NCI-H2107 (cell line): ENCODE measurements at places on chromosomes 3 and 15.

DNA sequence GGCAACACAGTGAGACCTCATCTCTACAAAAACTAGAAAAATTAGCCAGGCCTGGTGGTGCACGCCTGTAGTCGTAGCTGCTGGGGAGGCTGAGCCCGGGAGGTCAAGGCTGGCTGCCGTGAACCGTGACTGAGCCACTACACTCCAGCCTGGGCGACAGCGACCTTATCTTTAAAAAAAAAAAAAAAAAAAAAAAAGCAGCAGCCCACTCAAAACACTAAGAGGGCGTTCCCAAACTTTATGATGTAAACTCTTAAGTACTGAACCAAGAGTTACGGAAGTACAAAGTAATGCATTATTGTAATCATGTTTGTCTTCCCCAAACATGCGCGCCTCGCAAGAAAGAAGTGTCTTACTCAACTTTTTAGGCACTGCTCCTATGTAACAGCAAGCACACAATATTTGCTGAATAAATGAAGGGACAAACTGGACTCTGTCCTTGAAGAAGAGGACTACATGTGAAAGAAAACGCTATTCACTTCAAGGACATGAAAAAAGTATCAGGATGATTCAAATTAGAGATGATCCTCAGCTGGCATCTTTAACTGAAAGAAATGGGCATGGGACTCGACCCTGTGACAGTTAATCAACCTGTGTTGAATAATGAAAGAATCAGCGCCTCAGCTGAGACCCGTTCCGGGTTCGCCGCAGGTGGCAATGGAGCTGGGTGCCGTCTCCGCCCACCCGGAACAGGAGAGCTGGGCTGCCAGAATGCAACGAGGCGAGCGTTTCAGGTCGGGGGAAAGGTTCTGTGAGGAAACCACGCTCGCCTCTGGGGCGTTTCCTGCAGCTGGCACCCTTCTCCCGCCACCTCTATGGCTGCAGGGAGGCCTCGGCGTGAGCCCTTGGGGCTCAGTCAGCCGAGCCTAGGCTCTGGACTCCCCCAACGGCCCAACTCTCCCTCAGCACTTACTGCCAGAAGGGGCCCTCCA is 718 bp downstream of the SPG11 start:
- peak; percentile 30 for DNase-seq

- DNase-seq, result no peak
These were observed 1.9 kb downstream of the VGLL4 start for GRCh38 chr3:11641683-11642430.

DNA sequence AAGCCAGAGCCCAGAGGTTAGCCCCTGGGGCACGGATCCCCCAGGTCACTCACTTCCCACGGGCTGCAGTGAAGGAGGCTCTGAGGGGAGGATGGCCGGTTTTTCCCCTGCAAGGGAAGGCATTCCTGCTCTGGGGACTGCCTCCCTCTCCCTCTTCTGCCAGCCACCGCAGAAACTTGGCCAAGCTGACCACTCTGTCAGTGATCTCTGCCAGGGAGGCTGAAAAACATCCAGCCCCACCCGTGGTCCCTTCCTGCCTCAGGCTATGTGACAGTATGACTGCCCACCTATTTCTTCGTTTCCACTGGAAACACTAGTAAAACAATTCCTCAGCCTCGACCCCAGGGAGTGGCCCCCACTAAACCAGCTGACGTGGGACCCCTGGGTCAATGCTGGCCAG is 14.6 kb upstream of the FANCD2 start:
- no peak for DNase-seq

GRCh38 chr15:65309882-65310418 is 5.5 kb downstream of the RNU5B-1 start:
- no peak for DNase-seq

- no peak for DNase-seq
These were observed 31.2 kb upstream of the SRGAP3 start for GRCh38 chr3:9280451-9281219.

GRCh38 chr3:182644790-182645433 is 148.4 kb upstream of the ATP11B start:
- no peak for DNase-seq

DNA sequence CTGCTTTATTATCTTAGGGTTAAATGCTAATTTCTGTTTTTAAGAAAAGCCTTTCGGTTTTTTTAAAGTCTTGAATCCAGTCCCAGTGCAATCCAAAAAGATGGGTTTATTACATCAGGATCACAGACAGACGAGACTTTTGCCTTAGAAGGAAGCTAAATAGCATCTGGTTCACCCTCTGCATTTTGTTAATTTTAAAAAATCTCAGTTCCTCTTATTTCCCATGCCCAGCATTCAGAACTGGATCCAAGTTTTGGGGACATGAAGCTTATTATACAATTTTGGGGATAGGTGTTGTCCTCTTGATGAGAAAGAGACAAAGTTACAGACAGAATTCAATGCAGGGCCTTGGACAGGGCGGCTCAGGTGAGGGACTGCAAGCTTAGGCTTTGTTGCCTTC is 181.5 kb upstream of the LYSMD4 start:
- no peak for DNase-seq

- DNase-seq, result no peak
These were observed 22.2 kb upstream of the DYNC1LI1 start for GRCh38 chr3:32592696-32593353.

DNA sequence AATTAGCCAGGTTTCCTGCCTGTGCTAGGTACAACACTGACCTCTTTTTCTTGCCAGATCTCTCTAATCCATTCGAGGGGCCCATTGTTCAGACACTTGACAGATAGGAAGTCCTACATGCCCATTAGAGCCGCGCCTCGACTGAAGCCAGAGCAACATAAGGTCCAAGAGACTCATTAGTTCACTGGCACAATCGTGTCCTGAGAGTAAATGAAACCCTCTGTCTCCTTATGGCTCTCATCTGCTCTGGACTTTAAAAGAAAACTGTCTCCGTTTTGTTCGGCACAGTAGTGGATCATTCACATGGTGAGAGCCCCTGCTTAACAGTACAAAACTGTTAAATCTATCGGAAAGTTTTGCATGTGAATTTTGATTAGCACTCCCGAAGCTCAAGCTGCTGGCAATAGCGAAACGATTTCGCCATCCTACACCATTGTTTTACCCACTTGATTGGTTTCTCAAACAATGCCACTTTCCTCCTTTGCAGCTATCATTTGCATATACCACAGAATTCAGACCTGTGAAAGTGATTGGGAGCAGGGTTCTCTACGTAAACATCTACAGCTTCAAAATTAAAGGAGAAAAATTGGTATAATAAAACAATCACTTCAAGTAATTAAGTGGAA is 19.0 kb upstream of the C15orf61 start:
- DNase-seq, result no peak

DNA sequence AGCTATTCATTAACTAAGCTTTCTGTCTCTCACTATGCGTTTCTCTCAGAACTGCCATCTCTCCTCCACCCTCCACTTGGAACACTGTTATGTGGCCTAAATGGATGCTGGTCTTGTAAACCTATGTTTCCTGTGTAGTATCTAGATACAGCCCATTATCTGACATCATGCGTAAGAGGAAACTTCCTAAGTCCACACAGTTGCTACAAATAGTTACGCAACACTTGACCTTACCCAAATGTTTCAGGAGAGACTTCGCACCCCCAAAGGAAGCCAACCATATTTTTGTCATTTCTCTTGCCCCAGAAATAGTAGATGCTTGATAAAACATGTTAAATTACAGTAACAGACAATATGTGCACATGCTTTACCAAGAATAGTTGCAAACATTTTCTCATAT is 87.2 kb upstream of the TPRG1 start:
- DNase-seq, result no peak

DNA sequence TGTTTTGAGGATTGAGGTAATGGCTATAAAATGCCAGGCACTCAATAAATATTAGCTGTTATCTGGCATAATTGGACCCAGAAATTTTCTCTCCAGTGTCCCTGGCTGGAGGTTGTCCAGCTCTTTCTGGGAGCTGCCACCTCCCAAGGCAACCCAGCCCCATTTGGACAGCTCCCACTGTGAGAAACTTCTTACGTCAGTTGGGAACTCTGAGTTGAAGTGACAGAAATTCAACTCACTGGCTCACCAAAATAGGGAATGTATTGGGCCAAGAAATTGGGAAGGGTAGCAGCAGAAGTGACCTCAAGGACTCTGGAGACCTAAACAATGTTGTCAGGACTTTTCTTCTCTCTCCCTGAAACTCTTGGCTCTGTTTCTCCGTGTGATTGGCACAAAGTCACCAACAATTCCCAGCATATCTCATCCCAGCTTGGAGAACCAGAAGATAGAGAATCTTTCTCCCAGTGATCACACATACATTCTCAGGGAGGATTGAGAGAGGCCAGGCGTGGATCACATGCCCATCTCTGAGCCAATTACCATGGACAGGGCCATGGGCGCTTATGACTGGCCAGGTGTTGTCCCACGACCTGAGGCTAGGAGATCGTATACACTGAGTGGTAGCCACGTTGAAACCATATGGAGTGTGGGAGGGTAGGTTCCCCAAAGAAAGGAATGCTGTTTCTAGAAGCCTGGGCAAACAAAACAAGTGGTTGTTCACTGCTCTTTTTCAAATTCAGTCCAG is 22.5 kb upstream of the HCN4 start:
- DNase-seq, result no peak

- DNase-seq, result no peak
These were observed 31.7 kb downstream of the SPINK8 start for GRCh38 chr3:48301800-48302166.

DNA sequence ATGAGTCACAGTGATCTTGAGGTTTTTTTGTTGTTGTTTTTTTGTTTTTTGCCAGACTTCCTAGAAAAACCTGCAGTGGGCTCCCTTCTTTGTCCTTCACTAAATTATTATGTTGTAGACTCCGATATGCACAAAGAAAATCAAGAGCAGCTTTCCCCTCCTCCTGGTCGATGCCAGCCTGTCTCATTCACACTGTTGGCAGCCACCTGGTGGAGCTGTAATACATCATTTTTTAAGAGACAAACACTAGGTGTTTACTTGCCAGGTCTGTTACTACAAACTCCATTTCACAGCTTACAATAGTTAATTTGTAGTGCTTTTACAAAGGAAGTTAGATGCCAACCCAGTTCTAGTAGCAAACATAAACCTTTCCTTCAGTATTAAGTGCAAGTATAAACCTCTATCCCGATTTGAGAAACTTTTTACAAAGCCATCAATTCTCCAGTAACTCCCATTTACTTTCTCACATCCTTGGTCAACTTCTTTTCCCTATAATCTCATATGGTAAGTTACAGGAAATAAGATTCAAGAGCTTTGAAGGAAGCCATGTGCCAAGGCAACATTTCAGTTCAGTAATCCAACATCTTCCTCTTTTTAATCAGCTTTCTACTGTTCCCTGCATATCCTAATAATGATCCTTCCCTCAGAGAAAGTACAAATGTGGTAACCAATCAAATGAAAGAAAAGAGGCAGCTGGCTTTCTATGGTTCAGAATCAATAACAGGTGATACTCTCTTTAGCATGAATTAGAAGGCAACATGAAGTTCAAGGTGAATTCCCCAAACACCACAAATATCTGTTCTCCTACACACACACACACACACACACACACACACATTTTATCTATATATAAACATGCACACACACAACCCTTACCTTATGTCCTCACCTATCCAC is 14.0 kb downstream of the AAGAB start:
- DNase-seq, result no peak

DNA sequence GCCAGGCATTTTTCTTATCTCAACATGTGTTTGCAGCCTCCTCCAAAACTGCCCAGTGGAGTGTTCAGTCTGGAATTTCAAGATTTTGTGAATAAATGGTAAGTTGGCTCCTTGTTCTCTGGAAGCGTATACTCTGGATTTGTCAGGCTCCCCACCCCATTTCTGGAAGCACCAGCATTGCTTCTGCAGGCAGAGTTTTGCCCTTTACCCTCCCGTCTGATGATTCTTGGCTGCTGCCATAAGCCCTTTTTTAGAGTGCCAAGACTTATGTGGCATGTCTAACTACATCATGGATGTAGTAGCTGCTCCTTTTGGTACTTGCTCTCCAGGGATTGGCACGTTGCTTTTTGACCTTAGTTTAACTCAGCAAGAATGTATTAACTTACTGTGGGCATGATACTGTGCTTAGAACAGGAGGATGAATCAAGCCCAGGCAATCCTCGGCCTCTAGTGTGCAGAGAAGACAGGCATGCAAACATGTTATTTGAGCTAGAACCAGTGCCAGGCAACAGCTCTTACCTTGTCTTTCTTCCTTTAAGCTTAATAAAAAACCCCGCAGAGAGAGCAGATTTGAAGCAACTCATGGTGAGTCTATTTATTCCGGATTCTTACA is 8.3 kb downstream of the SNAPC5 start:
- DNase-seq, result no peak

- DNase-seq, result no peak
These were observed 485.2 kb upstream of the PROK2 start for GRCh38 chr3:72270072-72270681.

GRCh38 chr3:64888165-64888564 is 200.4 kb upstream of the ADAMTS9 start:
- DNase-seq, result no peak

DNA sequence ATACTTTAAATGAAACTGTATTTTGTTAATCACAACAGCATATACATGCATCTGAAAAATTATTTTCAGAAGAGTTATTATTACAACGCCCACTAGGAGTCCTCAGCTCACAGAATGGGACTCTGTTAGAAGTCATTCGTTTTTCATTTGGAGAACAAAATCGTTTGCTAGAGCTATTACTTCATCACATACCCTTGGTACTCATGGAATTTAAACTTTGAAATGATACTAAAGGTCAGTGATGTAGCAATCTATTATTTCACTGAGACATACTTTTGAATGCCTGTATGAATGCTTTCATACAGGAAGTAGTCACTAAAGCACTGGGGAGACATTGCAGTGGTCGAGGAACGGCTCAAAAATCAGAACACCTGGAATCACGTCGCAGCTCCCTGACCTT is 198.1 kb downstream of the MBNL1 start:
- no peak for DNase-seq

DNA sequence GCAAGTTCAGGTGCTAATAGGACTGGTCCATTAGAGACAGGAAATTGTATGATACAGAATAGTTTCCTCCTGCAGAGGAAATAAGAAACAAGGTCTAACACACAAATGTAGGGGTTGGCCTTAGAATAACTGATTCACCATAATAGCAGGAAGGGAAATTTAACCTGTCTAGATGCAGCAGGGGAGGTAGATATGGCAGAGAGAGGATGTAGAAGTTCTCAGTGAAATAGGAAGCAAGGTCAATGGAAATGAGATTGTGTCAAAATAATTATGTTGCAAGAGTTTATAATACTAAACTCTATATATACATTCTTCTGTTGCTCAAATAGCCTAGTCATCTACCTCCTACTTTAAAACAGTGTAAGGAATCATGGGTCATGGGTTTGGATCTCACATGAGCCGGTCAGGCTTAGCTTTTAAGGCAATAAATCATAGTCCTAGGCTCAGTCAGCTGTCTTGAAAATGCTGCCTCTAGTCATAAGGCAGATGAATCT is 17.0 kb downstream of the BCL2A1 start:
- DNase-seq, result no peak
